ENCODE measurements at places on chromosomes 7 and 10.

- DNase-seq, result no peak
Observed at GRCh38 chr10:101585841-101586240, 2.2 kb downstream of the POLL start.

DNA sequence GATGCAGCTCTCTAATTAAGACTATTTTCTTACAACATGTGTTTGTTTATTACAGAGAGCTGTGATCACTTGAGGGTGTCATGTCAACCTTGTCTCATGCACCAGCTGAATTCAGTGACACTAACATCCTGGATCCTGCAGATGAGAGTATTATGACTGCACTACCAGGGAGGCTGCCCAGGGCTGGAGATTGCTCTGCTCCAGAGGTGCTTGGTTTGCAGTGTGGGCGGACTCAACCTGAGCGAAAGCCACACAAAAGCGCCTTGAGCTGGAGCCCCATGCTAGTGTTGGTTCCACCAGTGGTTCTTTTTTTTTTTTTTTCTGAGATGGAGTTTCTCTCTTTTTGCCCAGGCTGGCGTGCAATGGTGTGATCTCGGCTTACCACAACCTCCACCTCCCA, 33.8 kb upstream of the ATXN7L1 start:
- DNase-seq, result no peak

- DNase-seq, result no peak
Observed at GRCh38 chr10:68192113-68192512, 39.8 kb downstream of the ATOH7 start.

DNA sequence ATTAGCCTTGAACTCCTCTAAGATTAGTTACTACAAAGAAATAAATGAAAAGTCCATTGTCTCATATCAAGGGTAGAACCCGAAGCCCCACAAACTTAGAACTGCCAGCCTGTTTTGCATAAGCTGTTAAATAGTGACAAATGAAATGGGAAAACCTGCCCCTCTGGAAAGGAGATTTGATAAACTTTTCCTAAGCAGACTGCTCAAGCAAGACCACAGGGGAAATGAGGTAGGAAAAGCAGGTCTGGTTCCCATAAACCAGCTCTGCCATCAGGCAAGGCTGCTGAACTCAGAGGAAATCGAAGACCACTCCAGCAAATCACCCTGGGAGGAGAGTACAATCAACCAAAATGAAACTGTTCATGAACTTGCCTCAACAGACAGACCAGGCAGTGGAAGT, 181.5 kb upstream of the AOAH start:
- DNase-seq, result no peak

GRCh38 chr7:30348083-30348560, 63.7 kb downstream of the ZNRF2 start:
- DNase-seq, result peak; percentile 83

GRCh38 chr10:104584541-104584940, 56.5 kb upstream of the SORCS3 start:
- DNase-seq, result no peak

Data from central memory CD4-positive, alpha-beta T cell (primary cell).